Activated naive CD4-positive, alpha-beta T cell treated with anti-CD3 and anti-CD28 coated beads, Interleukin-2, amount 10 ng/mL, durations not matched to agents 7 days and 5 days (primary cell): ENCODE measurements at places on chromosomes 11 and 22.

- no peak for DNase-seq
These were observed 19.3 kb downstream of the ZC3H7B start for GRCh38 chr22:41320416-41321240.

- no peak for DNase-seq
These were observed 46.5 kb downstream of the NEU3 start for GRCh38 chr11:75035256-75035655.

GRCh38 chr11:125270711-125271110 is 106.2 kb downstream of the PKNOX2 start:
- DNase-seq: no peak

- DNase-seq: peak; percentile 73
These were observed 56.1 kb downstream of the PIWIL4 start for GRCh38 chr11:94623120-94623735.

DNA sequence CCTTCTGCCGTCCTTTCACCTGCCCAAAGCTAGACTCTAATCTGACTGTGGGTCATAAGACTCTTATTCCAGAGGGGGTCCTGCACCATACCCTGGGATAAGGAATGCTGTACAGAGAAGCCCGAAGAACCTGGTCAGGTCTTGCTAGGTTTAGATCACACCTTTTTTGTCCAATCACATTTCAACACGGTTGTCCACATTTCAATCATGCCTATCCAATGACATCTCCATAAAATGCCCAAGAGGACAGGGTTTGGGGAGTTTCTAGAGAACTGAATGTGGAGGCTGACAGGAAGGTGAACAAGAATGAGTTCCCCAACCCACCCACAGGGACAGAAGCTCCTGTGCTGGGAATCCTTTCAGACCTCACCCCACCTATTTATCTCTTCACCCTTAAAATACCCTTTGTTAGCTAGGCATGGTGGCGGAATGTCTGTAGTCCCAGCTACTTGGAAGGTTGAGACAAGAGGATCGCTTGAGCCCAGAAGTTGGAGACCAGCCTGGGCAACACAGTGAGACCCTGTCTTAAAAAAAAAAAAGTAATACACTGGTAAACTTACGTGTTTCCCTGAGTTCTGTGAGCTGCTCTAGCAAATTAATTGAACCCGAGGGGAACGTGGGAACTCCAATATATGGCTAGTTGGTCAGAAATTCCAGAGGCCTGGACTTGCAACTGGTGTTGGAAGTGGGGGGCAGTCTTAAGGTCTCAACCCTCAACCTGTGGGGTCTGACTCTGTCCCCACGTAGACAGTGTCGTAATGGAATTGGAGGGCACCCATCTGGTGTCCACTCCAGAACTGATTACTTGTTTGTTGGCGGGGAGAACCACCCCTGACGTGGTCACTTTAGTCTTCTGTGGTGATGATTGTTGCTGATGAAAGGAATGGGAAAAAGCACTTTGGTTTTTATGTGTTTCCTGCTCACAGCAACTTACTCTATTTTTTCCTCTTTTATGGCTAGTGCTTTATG is 17.8 kb downstream of the TCIRG1 start:
- DNase-seq: no peak

- DNase-seq: no peak
These were observed 191.5 kb downstream of the CEP164 start for GRCh38 chr11:117519170-117519569.

- DNase-seq: peak; percentile 44
These were observed 33.0 kb downstream of the CHID1 start for GRCh38 chr11:877565-877964.

DNA sequence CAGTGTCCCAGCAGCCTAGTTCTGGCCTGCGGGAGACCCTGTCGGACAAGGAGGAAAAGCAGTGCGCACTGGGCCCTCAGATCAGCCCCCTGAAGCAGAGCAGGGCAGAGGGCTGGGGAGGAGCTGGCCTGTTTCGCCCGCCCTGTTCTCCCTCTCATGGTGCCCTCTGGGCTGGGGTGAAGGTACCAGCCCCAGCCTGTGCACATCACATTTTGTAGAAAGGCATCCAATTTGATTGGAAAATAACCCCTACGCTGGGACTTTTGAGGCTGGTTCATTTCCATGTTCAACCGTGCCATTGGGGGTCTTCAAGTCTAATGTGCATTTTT is 832 bp upstream of the NAP1L4 start:
- no peak for DNase-seq

GRCh38 chr11:12123799-12124198 is 13.4 kb downstream of the MICAL2 start:
- DNase-seq: no peak

DNA sequence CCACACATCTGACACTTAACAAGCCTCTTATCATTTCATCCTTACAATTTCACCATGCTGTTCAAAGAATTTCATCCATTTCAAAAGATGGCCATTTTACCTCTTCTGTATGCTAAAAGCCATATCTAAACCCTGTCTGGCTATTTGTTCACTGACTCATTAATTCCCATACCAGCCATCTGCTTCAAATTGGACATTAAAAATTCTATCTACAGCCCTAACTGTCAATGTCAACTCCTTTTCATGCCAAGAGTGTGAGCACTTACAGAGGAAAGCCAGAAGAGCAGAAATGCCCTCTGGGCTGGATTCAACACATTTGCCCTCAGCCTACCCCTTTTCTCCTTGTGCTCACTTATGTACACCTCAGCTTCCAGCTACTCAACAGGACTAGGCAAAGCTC is 59.2 kb downstream of the SYTL2 start:
- DNase-seq: no peak

DNA sequence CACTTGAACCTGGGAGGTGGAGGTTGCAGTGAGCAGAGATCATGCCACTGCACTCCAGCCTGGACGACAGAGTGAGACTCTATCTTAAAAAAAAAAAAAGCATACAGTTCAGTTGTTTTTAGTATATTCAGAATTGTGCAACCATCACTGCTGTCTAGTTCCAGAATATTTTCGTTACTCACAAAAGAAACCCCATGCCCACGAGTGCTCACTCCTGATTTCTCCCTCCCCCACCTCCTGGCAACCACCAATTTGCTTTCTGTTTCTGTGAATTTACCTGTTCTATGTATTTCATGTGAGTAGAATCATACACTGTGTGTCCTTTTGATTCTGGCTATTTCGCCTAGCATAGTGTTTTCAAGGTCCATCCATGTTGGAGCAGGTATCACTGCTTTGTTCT is 24.8 kb downstream of the PTPRJ start:
- peak; percentile 73 for DNase-seq

GRCh38 chr11:36333897-36334296 is 37.8 kb downstream of the PRR5L start:
- DNase-seq: no peak

GRCh38 chr11:2557381-2557780 is 112.6 kb downstream of the KCNQ1 start:
- DNase-seq: no peak

DNA sequence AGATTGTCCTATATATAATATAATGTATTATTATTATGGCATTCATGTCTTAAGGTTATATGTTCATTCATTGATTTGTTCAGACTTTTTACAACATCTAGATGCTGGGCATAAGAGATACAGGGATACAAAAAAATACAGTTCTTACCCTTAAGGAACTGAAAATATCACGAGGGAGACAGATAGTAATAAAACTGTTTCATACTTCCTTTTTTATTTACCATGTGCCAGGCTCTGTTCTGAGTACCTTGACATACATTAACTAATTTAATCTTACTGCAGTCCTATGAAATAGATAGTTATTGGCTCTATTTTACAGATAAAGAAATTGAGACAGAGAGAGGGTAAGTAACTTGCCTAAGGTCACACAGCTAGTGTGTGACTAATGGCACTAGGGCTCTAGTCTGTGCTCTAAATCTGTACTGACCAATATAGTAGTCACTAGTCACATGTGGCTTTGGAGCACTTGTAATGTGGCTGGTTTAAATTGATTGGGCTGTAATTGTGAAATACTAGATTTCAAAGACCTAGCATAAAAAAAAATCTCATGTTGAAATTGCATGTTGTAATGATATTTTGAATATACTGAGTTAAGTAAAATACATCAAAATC is 21.3 kb downstream of the TRIM44 start:
- DNase-seq: no peak

- DNase-seq: no peak
These were observed 140.8 kb upstream of the ZBED5 start for GRCh38 chr11:10998674-10999073.

GRCh38 chr11:17648528-17648927 is 70.8 kb upstream of the MYOD1 start:
- DNase-seq: no peak

DNA sequence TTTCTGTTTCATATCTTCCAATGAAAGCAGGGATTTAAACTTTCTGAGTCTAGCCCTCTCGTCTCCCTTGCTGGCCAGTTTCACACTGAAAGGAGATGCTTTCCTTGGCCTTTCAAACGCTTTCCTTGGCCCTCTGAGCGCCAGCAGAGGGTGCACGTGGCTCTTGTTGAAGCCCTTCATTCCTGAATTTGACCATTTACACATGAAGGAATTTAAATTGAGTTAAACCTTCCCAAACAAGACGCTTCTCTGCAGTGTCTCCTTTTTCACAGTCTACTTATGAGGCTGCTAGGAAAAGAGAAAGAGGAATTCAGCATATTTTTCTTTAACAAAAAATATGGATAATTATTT is 21.6 kb downstream of the NNMT start:
- DNase-seq: no peak

DNA sequence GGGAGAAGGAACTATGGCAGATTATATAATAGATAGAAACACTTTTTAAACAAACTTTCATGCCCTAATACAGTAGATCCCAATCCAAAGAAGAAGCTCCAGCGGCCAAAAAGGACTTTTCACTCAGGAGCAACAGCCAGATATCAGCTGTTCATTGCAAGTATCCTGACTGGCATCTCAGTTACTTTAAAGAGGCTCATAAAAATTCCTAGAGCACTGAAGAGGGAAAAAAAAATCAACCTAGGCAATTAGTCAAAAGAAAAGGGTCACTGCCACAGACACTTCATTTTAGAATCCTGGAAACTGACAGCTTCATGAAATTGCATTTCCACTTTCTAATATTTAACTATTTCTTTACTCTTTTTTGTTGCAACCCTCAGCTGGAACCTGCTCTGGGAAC is 170.6 kb upstream of the SOX6 start:
- DNase-seq: no peak

- DNase-seq: no peak
These were observed 20.0 kb downstream of the POLR3H start for GRCh38 chr22:41524251-41524661.

- DNase-seq: no peak
These were observed 52.3 kb downstream of the SLC22A12 start for GRCh38 chr11:64643256-64643881.
